NCI-H1694 treated with DMSO at 0.1 percent for 48 hours (cell line): ENCODE measurements at places on chromosomes 5 and 9.

GRCh38 chr9:4515958-4516375, 25.7 kb downstream of the SLC1A1 start:
- DNase-seq = peak; percentile 80

DNA sequence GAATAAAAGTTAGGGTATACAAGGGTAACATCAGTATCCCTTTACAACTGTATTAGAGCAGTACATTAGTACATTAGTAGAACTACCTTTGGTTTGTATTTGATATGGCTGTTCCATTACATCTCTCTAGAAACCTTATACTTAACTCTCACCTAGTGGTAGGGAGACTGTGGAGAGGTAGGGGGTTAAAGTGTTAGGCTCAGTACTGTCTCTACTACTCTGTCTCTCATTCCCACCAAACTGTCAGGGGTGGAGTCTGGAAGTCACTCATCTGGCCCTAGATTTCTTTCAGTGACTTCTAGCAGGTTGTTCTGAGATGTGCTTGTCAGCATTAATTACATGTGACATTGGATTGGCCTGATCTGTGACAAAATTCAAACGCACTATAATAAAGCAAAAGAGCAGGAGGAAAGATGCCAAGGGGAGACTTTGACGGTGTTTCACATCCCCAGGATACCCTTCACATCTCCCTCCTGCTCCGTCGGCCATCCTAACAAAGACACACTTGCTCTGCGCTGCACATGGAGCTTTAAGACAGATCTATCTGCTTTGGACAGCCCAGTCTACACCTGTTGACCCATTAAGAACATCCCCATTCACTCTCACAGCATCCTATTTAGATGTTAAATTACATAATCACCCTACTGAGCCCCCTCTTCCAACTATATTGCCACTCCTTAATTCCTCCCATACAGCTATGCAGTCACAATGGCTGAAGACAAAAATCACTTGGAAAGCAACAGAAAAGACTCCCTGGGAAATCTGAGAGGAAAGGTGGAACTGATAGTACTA, 1043.0 kb upstream of the DMAC1 start:
- no peak for DNase-seq

DNA sequence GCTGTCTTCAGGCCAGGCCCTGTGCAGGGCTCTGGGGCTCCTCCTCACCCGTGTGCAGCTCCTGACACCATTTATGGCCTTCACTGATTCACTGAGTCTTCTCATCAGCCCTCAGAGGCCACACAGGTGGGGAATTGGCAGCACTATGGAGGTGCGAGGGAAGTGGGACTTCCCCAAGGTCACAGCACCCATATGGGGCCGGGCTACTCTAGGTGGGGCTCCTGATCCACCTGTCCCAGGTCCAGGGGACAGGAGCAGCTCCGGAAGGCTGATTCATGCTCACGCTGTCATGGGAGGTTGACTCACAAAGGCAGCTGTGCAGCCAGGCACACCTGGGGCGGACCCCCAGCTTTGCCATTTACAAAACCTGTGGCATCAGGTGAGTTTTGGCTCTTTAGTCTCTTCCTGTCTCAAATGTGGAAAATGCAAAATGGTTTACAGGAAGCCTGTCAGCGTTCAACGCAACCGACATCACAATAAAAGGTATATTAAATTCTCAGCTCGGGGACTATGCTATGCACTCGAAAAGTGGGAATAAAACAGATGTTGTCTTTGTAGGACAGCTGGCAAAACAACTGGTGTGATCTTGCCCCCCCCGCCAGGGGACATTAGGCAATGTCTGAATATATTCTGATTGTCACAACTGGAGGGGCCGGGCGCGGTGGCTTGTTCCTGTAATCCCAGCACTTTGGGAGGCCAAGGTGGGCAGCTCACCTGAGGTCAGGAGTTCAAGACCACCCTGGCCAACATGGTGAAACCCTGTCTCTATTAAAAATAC, 15.0 kb downstream of the NAIF1 start:
- no peak for DNase-seq

DNA sequence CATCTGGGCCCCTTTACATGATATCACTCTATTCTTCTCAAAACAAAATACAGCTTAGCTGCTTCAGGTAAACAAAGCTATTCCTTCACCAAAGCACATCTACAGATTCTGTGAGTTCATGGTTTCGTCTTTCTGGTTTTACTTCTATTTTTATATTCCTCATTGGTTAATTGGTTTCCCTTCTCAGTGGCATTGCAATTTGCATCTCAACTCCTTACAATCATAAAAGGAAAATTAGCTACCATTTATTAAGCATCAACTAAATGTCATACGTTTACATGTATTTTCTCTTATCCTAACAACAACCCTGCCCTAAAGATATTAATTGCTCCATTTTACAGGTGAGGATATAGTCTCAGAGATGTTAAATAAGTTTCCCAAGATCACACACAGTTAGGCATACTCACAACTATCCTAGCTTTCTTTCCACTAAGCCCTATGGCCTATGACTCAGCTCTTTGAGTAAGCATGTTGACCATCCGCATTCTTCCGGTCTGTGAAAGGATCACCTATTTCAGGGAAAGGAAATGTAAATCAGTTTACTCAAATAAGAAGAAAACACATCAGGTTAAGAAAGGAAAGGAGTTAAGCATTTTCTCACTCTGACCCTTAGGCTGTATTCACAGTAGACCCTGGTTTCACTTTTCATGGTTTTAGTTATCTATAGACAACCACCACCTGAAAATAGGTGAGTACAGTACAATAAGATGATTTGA, 146.1 kb downstream of the CAAP1 start:
- DNase-seq = no peak

GRCh38 chr9:20256284-20256948, 365.9 kb downstream of the MLLT3 start:
- DNase-seq = no peak
